ENCODE measurements at places on chromosomes 13 and 19.

GRCh38 chr19:14393329-14393728 lies 12.1 kb downstream of the ADGRE5 start:
- no peak for DNase-seq

DNA sequence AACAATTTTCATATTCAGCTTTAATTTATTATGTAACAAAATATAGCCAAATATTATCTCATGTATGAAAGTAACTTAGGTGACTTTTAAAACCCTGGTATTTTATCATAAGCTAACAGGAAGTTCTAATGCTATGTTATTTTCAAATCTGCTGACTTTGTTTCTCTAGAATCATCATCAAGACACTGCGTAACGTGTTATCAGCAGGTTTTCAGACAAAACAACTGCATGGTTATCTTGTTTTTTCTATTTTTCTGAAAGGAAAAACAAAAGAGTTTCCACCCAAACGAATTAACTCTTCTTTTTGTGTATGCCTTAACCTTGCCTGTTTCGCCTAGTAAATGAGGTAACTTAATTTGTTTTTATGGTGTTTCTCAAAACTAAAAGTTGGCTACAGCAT lies 156.3 kb downstream of the TBC1D4 start:
- no peak for DNase-seq

GRCh38 chr19:42121656-42122069 lies 10.6 kb downstream of the POU2F2 start:
- DNase-seq: peak; percentile 65

- DNase-seq: no peak
Measured at GRCh38 chr13:98521461-98522247, 55.3 kb downstream of the STK24 start.

- DNase-seq: no peak
Measured at GRCh38 chr19:33312065-33312464, 9.7 kb upstream of the CEBPA start.

GRCh38 chr19:9862938-9863337 lies 27.8 kb downstream of the PIN1 start:
- no peak for DNase-seq

- no peak for DNase-seq
Measured at GRCh38 chr13:107295416-107296140, 727.6 kb upstream of the ARGLU1 start.

GRCh38 chr13:112179995-112180394 lies 113.0 kb downstream of the SOX1 start:
- no peak for DNase-seq

DNA sequence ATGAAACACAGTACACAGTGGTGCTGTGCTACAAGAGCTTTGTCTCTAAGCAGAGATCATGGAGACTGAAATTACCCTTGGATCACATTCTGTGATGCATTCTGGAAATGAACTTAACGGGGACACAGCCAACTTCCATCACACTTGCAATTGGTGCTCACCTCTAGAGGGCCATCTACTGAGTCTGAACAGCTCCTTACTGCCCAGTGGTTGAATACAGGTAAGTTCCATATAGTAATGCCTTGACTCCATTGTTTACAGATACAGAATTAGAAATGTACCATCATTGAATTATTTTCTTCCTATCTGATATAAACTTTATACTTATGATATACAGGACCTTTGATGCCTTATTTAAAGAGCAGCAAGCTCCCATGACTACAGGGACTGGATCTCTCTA lies 686.4 kb downstream of the PCDH9 start:
- DNase-seq: no peak
